Naive B cell (primary cell): ENCODE measurements at places on chromosomes 6 and 20. TPM values are rescaled to one million over a fixed set of nuclear protein-coding genes. Genes with fewer than 3 reads are reported as not detected.

Gene RBBP9
- polyA plus RNA-seq = 10.0 TPM

Gene LAMA5
- 6.2 TPM for polyA plus RNA-seq

Gene LGSN
- not detected for polyA plus RNA-seq

Gene TP53INP2
- polyA plus RNA-seq = 0.57 TPM

Gene HLA-C
- 1,526 TPM for polyA plus RNA-seq

Gene PROKR2
- not detected for polyA plus RNA-seq

Gene PPIL4
- 15.0 TPM for polyA plus RNA-seq

DNA sequence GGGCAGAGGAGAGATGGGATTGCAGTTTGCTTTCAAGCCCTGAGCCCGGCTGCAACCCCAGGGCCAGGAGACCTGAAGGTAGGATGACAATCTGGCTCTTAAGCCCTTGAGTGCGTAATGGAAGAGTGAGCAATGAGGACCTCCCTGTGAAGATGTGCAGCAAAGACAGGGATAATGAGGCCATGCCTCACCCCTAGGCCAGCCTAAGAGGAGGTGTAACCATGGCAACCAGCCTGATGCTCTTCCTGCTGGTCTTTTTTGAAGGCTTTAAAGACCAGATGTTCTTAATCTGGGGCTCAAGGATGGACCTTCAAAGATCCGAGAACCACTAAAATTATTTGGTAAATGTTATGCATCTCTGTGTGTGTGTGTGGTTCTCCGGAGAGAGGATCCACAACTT lies 8.2 kb downstream of the ARHGAP40 start:
- no peaks in the 10 kb centered on the region for H3K36me3 ChIP-seq
- H3K4me3 ChIP-seq = no peak overlapping the region
- H3K4me1 ChIP-seq = no peaks in the 10 kb centered on the region
- H3K27me3 ChIP-seq = peaks cover 37% of the 10 kb centered on the region
- H3K27ac ChIP-seq = no peak overlapping the region
- DNase-seq = no peak

DNA sequence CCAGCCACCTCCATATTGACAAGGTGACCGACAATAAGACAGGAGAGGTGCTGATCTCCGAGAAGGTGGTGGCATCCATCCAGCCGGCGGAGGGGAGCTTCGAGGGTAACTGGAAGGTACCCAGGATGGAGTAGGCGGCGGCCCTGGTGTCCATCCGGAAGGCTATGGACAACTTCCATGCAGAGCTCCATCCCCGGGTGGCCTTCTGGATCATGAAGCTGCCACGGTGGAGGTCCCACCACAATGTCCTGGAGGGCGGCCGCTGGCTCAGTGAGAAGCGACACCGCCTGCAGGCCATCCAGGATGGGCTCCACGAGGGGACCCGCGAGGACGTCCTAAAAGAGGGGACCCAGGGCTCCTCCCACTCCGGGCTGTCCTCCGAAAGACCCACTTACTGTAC lies 17.0 kb downstream of the DEFB115 start:
- no peak overlapping the region for H3K27ac ChIP-seq
- DNase-seq = no peak
- no peak overlapping the region for H3K4me3 ChIP-seq
- no peaks in the 10 kb centered on the region for H3K4me1 ChIP-seq
- H3K36me3 ChIP-seq = peaks cover 16% of the 10 kb centered on the region
- H3K27me3 ChIP-seq = no peaks in the 10 kb centered on the region

GRCh38 chr6:131524695-131525336 lies 48.2 kb upstream of the ARG1 start:
- no peaks in the 10 kb centered on the region for H3K36me3 ChIP-seq
- H3K27me3 ChIP-seq = no peaks in the 10 kb centered on the region
- peaks cover 2% of the 10 kb centered on the region for H3K4me1 ChIP-seq
- H3K4me3 ChIP-seq = no peak overlapping the region
- H3K27ac ChIP-seq = no peak overlapping the region

DNA sequence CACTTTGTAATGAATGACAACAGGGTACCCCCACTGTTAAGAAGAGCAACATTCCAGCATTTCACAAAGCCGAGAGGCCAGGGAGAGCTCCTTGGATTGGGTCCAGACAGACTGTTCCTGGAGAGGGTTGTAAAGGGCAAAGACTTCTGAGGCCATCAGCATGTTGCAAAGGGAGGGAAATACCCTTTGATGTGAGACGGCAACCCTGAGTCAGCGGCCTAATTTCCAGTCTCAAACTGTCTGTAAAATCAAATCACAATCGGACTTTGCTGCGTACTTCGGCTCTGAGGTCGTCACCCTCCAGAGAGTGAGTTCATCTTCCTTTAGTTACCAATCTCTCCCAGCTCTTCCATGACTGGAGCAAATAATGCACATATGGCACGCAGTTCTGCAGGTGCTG lies 101.0 kb upstream of the DTNBP1 start:
- H3K4me3 ChIP-seq = no peak overlapping the region
- H3K27me3 ChIP-seq = no peaks in the 10 kb centered on the region
- DNase-seq = no peak
- H3K36me3 ChIP-seq = no peaks in the 10 kb centered on the region
- H3K27ac ChIP-seq = no peak overlapping the region

DNA sequence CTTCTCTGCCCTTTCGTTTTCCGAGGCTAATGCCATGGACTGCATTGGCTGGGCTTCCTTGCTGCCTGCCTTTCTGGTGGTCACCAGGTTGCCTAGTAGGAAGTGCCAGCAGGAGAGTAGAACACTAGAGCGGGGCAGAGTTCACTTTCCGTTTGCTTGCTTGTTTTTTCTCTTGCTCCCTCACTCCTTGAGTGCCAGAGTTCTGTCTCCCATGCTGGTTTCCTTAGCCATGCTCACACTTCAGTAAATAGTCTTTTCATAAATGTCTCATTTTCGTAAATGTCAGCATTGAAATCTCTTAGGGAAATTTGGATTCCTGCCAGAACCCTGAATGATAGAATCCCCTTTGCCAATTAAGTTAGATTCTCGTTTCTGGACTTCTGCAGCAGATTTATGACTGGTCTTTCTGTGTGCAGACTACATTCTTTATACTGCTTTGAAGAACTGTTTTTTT lies 63.9 kb downstream of the FAM83B start:
- H3K27me3 ChIP-seq = no peaks in the 10 kb centered on the region
- DNase-seq = no peak
- no peak overlapping the region for H3K4me3 ChIP-seq
- no peak overlapping the region for H3K27ac ChIP-seq
- H3K36me3 ChIP-seq = no peaks in the 10 kb centered on the region

DNA sequence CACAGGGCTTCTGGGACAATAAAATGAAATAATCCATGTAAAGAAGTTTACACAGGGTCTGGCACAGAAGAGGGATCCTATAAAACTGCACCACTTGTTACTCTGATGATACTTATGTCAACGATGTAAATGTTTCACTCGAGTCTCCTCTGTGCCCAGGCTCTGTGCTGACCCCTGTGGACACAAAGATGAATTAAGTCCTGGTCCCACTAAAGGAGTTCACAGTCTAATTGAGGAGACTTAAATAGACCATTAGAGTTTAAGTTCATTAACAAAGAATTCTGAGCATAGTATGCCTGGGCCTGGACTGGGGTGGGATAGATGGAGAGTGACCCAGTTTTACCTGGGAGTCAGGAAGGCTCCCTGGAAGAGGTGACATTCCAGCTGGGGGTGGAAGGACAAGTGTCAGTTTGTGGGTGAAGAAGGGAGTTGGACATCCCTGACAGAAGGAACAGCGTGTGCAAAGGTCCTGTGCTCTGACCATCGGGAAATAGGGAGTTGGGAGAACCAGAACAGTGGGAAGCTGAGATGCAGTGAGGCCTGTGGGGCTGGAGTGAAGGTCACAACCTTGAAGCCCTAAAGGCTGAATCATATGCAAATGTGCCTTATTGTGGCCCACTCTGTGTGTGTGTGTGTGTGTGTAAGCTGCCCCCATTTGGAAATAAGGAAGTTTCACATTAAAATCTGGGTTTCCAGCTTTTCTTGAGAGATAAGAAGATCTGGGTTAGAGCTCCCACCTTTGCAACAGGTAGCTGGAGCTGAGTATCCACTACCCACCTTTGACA lies 1.1 kb downstream of the OCSTAMP start:
- H3K4me3 ChIP-seq = no peak overlapping the region
- H3K27me3 ChIP-seq = no peaks in the 10 kb centered on the region
- H3K27ac ChIP-seq = no peak overlapping the region
- H3K4me1 ChIP-seq = peaks cover 24% of the 10 kb centered on the region
- no peak for DNase-seq

GRCh38 chr6:39204646-39205244 lies 24.5 kb downstream of the KCNK5 start:
- no peak overlapping the region for H3K27ac ChIP-seq
- no peaks in the 10 kb centered on the region for H3K36me3 ChIP-seq
- DNase-seq = no peak

DNA sequence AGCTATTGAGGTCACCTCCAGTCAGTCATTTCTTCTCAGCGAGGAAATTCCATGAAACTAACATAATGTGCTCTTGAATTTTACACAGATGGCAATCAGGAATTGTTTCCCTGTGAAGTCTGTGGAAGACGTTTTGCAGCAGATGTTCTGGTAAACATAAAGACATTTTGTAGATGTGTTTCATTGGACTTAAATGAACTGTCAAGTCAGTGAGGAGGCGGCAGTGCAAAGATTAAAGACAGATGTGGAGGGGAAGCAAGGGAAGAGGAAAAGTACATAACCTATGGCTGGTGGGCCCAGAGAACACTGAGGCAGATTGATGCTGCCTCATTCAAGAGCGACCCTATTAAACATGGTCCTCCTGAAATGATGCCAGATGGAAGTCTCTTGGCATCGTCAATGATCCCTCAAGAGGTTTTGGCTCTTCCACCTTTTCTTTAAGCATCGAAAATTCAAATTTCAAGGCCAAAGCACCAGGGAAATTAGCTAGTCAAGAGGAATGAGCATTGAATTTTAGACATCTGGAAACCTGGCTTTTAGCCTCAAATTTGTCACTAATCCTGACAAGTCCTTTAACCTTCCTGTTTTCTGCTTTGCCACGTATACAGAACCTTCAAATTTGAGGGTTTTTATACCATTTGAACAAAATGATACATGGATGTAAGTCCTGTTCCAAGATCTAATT lies 20.1 kb downstream of the ZC2HC1B start:
- DNase-seq = no peak
- H3K4me3 ChIP-seq = no peak overlapping the region
- H3K27me3 ChIP-seq = no peaks in the 10 kb centered on the region
- H3K36me3 ChIP-seq = peaks cover 21% of the 10 kb centered on the region

DNA sequence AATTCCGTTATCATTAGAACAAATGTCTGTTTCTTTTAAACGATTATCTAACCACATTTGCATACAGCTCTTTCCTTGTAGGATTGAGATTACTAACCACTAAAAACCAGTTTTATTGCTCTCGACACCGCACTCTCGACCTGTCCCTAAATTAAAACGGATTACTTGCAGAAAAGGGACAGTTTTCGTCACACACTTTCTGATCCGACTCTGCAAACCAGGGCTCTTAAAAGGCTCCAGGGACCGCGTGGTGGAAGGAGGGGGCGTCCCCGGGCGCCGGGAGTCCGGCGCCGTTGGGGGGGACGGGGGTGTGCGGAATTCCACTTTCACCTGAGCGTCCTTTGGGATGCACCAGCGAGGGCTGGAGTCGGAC lies 731 bp downstream of the MAK start:
- H3K36me3 ChIP-seq = peaks cover 9% of the 10 kb centered on the region
- peak overlapping the region; percentile 94 for H3K27ac ChIP-seq
- peak; percentile 21 for DNase-seq
- H3K27me3 ChIP-seq = peaks cover 62% of the 10 kb centered on the region
- H3K4me3 ChIP-seq = peak overlapping the region; percentile 82

- no peak overlapping the region for H3K4me3 ChIP-seq
- peaks cover 5% of the 10 kb centered on the region for H3K4me1 ChIP-seq
- no peaks in the 10 kb centered on the region for H3K27me3 ChIP-seq
- no peak for DNase-seq
Observed at GRCh38 chr6:108361312-108361932, 66.6 kb downstream of the AFG1L start.

DNA sequence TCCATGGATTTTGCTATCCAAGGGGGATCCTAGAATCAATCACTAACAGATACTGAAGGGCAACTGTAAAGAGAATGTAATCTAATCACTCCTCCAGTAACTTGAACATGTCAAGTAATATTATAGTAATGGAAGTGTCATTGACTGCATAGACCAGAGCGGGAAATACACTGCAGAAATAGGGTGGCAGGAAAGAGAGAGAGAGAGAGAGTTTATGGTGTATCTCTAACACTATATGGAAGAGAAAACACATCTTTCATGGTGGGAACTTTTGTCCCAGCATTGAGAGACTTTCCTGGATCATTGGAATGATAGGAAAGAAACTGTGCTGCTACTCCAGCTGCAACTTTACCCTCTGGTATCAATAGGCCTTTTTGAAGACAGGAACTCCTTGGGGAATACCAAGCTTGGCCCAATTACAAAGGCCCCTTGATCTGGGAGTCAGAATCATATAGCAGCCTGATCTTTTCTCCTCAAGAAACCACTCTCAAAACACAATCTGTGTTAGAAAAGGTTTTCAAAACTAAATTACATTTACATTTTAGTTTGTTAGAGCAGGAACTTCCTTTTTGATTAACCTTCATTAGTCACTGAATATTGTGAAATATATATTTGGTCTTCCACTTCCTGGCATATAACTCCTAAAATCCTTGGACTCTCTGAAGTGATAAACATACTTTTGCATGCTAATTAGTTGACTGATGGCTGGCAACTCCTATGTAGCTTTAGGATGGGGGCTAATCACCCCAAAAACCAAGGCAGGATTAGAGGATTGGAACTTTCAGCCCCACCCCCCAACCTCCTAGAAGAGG lies 29.5 kb upstream of the RNGTT start:
- no peak overlapping the region for H3K27ac ChIP-seq
- no peaks in the 10 kb centered on the region for H3K4me1 ChIP-seq
- no peaks in the 10 kb centered on the region for H3K27me3 ChIP-seq
- no peak overlapping the region for H3K4me3 ChIP-seq
- H3K36me3 ChIP-seq = no peaks in the 10 kb centered on the region

- peak overlapping the region; percentile 84 for H3K27ac ChIP-seq
- no peaks in the 10 kb centered on the region for H3K4me1 ChIP-seq
- peaks cover 34% of the 10 kb centered on the region for H3K27me3 ChIP-seq
- no peaks in the 10 kb centered on the region for H3K36me3 ChIP-seq
- H3K4me3 ChIP-seq = no peak overlapping the region
Observed at GRCh38 chr20:564192-564591, 20.6 kb upstream of the CSNK2A1 start.

- DNase-seq = no peak
- H3K27me3 ChIP-seq = no peaks in the 10 kb centered on the region
- no peaks in the 10 kb centered on the region for H3K36me3 ChIP-seq
Observed at GRCh38 chr6:84685983-84686584, 78.3 kb downstream of the TBX18 start.

GRCh38 chr6:169624785-169625184 lies 77.0 kb downstream of the WDR27 start:
- H3K27ac ChIP-seq = no peak overlapping the region
- H3K27me3 ChIP-seq = no peaks in the 10 kb centered on the region
- no peak for DNase-seq
- no peak overlapping the region for H3K4me3 ChIP-seq
- no peaks in the 10 kb centered on the region for H3K4me1 ChIP-seq
- peaks cover 6% of the 10 kb centered on the region for H3K36me3 ChIP-seq
